ENCODE measurements at places on chromosomes 13 and 19.
A peak's percentile ranks its signal among the peaks of the same experiment; 100 is the strongest.

- DNase-seq, result no peak
Observed at GRCh38 chr13:59111751-59112171, 1052.0 kb downstream of the DIAPH3 start.

GRCh38 chr19:40585982-40586422, 9.3 kb downstream of the SHKBP1 start:
- DNase-seq, result no peak

- DNase-seq, result no peak
Observed at GRCh38 chr13:39197647-39198007, 159.4 kb downstream of the NHLRC3 start.

DNA sequence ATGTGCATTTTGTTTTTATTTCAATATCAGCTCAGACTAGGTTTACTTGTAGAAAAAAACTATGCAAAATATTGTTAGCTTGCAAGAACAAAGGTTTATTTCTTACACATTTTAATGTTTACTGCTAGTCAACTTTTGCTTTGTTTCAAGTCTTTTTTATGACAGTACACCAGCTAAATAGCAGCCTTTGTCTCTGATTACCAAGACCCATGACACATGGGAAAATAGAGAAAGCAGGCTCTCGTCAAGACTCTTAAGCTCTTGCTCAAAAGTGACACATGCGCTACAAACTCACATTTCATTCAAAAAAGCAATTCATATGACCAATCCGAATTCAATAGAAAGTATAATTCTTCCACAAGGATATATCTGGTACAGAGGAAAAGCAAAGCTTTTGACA, 642.3 kb upstream of the SLITRK1 start:
- no peak for DNase-seq

DNA sequence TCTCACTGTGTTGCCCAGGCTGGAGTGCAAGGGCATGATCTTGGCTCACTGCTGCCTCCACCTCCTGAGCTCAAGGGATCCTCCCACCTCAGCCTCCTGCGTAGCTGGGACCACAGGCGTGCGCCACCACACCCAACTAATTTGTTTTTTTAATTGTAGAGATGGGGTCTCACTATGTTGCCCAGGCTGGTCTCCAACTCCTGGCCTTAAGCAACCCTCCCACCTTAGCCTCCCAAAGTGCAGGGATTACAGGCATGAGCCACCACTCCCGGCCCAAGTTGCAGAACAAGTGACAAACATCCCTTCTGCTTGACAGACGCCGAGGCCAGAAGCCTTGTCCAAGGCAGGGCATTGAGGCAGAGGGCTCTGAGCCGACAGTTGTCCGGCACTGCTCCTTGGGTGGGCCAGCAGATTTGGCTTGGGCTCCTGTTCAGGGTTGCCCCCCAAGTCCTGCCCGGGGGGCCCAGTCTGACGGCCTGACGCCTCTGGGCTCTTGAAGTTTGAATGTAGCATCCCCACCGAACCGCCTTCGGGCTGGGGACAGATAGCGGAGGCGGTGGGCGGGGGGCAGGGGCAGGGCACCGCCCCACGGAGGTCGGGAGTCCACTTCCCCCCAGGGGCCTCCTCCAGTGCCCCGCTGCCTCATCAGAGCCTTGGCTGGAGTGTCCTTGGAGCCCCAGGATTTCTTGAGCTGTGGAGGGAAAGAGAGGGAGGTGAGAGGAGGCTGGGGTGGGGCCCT, 5.7 kb upstream of the SPACA4 start:
- no peak for DNase-seq

DNA sequence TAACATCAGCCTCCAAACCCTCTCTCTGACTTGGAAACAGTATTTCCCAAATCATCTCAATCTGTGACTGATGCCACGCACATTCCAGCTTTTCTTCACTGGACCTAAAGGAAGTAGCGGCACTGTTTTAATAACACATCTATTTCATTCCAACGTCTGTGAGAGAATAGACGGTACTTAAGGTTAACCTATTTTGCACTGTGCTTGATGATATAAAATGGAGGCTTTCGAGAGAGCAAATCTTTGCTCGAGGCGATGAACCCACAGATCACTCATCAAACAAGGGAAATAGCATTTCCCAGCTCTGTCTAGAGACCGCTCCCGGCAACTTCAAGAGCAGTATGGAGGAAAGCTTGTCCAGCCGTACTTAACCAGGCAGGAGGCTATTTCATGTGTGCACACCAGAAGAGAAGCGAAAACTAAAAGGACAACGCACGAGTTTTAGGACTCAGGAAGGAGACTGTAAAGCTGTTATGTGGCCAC, 2.9 kb downstream of the UBL3 start:
- peak; percentile 54 for DNase-seq

DNA sequence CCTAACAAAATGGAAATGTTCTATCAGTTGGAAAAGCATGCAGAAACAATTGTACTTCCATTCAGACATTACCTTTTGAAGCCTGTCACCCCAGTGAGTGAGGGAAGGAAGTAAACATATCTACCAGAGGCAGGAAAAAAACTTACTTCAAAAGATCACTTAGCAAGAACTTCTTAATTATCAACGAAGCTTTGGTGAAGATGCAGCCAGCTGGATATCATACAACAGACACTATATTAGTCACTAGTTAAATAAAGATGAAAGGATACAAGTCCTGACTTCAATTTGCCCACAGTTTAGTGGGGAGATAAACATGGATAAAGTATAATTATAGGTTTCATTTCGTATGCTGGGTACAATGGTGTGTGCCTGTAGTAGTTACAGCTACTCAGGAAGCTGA, 148.8 kb downstream of the TNFRSF19 start:
- DNase-seq, result no peak

DNA sequence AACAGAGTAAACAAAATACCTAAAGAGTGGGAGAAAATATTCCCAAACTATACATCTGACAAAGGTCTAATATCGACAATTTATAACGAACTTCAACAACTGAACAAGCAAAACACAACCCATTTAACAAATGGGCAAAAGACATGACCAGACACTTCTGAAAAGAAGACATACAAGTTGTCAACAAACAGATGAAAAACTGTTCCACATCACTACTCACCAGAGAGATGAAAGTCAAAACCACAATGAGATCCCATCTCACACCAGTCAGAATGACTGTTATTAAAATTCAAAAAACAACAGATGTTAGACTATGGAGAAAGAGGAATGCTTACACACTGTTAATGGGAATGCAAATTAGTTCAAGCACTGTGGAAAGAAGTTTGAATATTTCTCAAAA, 233.8 kb upstream of the EDNRB start:
- DNase-seq, result no peak

GRCh38 chr19:17319473-17320238, 10.3 kb downstream of the DDA1 start:
- no peak for DNase-seq

DNA sequence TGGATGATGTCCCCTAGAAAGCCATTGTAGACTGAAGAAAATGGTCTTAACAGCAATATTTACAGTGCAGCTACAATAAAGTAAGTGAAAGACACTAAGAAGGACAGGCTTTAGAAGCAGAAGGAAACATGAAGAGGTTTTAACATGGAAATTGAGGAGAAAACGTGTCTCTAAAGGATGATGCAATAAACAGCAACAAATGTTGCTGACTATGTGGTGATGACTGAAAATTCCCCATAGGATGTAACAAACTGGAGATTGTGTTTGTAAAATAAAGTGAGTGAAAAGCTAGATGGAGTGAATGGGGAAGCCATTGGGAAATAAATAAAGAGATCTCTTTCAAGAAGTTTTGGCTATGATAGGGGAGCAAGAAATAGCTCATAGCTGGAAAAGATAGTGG, 186.7 kb upstream of the IPO5 start:
- no peak for DNase-seq

GRCh38 chr13:30307194-30307970, at the start of gene KATNAL1:
TSS of gene KATNAL1 (minus strand) at chr13:30307551. CDS start at chr13:30283777, 23,774 bp downstream.
- DNase-seq, result peak; percentile 45

GRCh38 chr19:40283414-40284250, 1.5 kb downstream of the AKT2 start:
- DNase-seq, result no peak

DNA sequence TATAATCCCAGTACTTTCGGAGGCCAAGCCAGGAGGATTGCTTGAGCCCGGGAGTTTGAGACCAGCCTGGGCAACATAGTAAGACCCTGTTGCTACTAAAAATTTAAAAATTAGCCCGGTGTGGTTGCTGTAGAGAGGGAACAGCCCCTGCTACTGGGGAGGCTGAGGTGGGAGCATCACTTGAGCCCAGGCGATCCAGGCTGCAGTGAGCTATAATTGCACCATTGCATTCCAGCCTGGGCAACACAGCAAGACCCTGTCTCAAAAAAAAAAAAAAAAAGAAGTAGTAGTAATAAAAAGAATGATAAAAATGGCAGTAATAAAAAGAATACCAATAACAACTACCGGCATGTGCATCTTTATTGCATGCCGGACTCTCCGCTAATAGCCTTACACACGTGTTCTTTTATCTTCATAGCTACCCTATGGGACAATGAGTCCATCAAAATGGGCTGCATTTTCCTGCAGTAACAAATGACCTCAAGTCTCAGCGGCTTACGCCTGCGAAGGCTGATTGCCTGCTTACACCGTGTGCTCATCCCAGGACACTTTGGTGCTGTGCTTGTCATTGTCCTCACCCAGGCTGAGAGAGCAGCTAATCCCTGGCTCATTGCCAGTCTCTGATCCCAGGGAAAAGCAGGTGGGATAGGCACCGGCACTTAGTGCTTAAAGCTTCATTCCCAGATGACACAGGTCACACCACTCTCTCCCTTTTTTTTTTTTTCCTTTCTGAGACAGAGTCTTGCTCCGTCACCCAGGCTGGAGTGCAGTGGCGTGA, 14.4 kb upstream of the SYCN start:
- no peak for DNase-seq

GRCh38 chr13:33375421-33375820, 89.9 kb upstream of the STARD13 start:
- no peak for DNase-seq

- DNase-seq, result no peak
Observed at GRCh38 chr13:93055233-93055632, 171.4 kb upstream of the GPC6 start.

DNA sequence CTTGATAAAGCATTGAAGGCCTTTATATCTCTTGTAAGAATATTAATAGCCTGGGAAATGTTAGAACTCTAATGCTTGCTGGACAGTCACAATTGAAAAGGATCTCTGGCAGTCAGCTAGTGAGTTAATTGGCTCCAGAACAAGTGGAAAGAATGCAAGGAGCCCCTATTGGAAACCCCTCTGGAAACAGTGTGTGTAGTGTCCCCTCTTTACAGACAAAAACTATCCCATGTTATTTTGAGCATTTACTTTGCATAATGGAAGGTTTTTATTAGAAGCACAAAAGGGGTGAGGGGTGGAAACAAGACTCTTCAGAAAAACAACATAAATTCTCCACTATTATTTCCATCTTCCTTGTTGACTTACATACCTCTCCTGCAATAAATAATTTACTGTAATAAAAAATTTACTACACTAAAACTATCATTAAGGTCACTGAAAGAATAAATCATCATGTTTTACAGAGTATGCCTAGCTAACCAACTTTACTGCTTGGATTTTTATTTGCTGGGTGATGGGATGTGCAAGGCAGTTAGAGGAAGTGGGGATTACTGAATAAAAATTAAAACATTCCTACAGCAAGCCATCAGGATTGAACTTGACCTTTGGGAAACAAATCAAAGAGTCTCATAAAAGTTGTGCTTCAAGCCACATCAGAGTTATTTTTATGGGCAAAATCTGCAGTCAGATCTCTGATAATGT, 610.4 kb downstream of the TBC1D4 start:
- DNase-seq, result no peak

DNA sequence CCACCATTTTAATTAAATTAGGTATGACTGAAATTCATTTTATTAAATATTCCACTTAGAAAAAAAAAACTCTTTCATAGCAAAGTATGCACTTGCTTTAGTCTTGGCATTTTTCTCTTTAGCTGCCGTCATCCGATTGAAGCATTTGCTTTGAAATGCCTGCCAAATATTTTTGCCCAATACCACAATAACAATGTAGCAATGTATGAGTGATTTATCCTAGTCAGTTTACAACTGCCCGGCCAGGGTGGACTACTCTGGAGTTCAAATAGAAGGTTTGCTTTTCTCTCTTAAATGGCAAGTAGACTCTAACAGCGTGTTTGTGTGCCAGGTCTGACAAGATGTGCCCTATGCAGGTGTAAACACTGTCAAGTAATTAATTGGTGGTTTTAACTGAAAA, 675.3 kb upstream of the SGCG start:
- DNase-seq, result no peak

GRCh38 chr19:33697766-33698165, 76.0 kb downstream of the CHST8 start:
- DNase-seq, result no peak

- DNase-seq, result no peak
Observed at GRCh38 chr19:5642204-5642603, 19.3 kb downstream of the SAFB start.

- DNase-seq, result no peak
Observed at GRCh38 chr19:47275791-47276461, 1.2 kb downstream of the INAFM1 start.

DNA sequence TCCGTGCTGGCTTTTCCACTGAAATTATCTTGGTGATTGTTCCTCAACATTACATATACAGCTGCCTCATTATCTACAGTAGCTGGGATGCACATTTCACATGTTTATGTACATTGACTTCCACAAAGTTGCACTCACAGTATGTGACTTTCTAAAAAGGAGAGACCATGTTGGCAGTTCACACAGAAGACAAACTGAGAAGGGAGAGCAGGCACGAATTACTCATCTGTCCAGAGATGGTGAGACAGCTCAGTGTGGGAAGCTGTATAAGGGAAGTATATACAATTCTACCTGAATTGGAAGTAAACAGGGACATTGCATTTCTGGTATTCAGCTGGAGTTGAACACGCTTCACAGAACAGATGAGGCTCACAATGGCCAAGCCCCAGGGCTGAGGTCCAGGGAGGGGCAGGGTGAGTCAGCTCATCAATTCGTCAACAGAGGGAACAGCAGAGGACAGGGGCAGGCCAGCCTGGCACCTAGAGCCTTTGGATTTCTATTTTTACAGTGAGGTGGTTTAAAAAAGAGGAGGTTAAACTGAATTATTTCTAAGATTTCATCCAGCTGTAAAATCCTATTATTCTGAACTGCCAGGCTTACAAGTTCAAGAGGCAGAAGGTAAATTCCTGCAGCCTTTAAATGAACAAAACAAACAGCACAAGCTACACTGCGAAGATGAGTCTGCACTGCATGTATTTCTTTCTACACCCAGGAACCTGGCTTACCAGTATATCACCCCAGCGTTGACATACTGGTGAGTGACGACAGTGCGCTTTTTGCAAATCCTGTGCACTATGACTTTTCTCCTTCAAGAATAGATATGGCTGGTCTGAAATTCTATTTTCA, 9.8 kb downstream of the PARP4 start:
- peak; percentile 87 for DNase-seq

GRCh38 chr13:51776179-51776578, 27.8 kb downstream of the DHRS12 start:
- DNase-seq, result no peak

GRCh38 chr13:74820809-74821208, 661.2 kb downstream of the TBC1D4 start:
- DNase-seq, result no peak

- no peak for DNase-seq
Observed at GRCh38 chr13:37450276-37450675, 148.3 kb downstream of the POSTN start.

Measured in epithelial cell of esophagus (primary cell).